Colonic mucosa (tissue), 4 donors: ENCODE measurements at places on chromosomes 4 and X. TPM values are rescaled to one million over a fixed set of nuclear protein-coding genes. Genes with fewer than 3 reads are reported as not detected.

The MAGEE2 gene
- 0.10 TPM for total RNA-seq

The OPN1MW gene
- not detected for total RNA-seq

The DRD5 gene
- 0.13 TPM for total RNA-seq

The PPP3CA gene
- 34.5 TPM for total RNA-seq

The MBNL3 gene
- 40.5 TPM for total RNA-seq

The SSX3 gene
- total RNA-seq, result not detected

The HSFX4 gene
- not detected for total RNA-seq

The HSD17B13 gene
- 0.77 TPM for total RNA-seq

The RPL36A gene
- 132 TPM for total RNA-seq

The AGTR2 gene
- not detected for total RNA-seq

The UGT2B17 gene
- total RNA-seq, result 639 TPM

The TLR7 gene
- total RNA-seq, result 0.27 TPM

The DACH2 gene
- 0.05 TPM for total RNA-seq

The PGAM4 gene
- total RNA-seq, result not detected

The CXorf49 gene
- not detected for total RNA-seq

The DDIT4L gene
- not detected for total RNA-seq

The GUCY1A1 gene
- 2.0 TPM for total RNA-seq

The TLR2 gene
- 2.0 TPM for total RNA-seq

- DNase-seq, result peak; percentile 19
Measured at GRCh38 chrX:23699636-23700194, 32.4 kb downstream of the PRDX4 start.

GRCh38 chrX:83535417-83536196 is 27.5 kb downstream of the POU3F4 start:
- no peak for DNase-seq

DNA sequence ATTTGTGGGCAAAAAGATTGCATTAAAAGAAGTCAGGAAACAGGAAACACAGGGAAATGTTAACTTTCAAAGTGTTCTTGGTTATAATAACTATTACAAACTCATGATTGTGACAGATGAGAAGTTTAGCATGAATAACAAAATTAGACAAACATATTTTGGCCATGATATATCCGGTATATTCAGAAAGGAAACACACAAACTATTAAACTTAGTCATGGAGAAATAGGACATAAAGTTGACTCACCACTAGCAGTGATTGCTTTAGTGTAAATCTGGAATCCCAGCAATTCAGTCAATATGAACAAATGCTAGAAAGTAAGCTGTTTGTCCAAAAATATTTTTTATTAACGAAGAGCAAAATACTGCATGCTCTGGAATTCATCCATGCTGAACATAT is 1299.9 kb downstream of the C4orf33 start:
- no peak for DNase-seq

GRCh38 chr4:99998062-99998867 is 48.2 kb upstream of the H2AZ1 start:
- no peak for DNase-seq

DNA sequence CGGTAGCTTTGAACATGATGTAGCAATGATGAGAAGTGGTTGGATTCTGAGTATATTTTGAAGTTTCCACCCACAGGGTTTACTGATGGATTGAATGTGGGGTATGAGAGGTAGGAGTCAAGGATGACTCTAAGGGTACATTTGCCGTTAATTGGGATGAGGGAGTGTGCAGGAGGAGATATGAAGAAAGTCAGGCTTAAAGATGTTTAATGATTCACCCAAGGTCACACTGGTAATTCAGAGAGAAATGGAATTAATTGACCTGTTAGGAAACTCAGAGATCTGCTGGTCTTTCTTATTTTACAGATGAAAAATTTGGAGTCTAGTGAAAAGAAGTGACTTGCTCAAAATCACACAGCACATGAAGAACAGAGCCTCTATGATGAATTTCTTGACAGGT is 390.7 kb downstream of the GBA3 start:
- no peak for DNase-seq

DNA sequence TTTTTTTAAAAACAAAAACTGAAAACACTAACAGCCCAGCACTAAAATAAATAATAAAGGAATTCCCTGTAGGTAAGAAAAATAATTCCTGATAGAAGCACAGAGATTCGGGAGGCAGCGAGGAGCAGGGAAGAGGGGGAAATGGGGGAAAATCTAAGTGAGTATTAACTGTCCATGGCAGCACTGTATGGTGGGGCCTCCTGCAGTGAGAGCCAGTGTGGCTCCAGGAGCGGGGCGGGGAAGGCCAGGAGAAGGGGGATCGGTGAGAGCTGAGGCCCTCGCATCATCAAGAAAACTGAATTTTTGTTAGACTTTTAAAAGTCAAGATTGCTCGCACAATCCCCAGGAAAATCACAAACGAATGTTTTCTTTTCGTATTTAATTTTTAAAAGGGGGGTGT is 14.1 kb downstream of the RNF212 start:
- peak; percentile 8 for DNase-seq

- no peak for DNase-seq
Measured at GRCh38 chr4:124903995-124904722, 191.6 kb upstream of the ANKRD50 start.

GRCh38 chrX:110703641-110704040 is 92.0 kb downstream of the CHRDL1 start:
- DNase-seq, result no peak

- peak; percentile 95 for DNase-seq
Measured at GRCh38 chrX:40647307-40648197, at the start of gene CXorf38. TSS of gene CXorf38 (minus strand) at chrX:40647561. CDS start at chrX:40647520, 41 bp downstream.

DNA sequence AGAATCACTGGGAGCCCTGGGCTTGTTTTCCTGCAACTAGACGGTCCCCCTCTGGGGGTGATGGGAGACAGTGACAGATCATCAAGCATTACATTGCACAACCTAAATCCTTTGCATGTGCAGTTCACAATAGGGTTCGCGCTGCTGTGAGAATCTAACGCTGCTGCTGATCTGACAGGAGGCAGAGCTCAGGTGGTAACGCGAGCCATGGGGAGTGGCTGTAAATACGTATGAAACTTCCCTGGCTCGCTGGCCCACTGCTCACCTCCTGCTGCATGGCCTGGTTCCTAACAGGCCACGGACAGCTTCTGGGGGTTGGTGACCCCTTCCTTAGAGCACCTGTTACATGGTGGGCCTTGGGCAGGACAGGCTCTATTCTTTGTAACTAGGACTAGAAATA is 10.4 kb downstream of the PAQR3 start:
- DNase-seq, result no peak

DNA sequence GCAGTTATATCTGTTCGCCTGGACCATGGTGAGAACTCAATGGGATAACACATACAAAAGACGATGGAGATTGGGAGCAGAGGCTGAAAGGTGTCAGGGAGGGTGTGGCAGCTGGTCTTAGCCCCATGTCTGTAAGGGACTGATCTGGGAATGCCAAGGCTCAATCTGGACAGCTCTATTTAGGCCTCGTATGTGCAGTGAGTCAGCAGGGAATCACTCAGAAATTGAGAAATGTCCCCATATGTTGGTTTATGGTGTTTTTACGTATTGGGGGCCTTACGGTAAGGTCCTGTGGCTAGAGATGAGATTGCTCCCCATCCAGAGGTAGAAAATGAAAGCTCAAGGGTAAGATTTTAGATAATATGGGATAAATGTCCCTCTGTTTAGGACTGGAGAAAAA is 71.4 kb upstream of the TTC29 start:
- no peak for DNase-seq

GRCh38 chr4:96093563-96093962 is 253.7 kb downstream of the PDHA2 start:
- DNase-seq, result no peak

DNA sequence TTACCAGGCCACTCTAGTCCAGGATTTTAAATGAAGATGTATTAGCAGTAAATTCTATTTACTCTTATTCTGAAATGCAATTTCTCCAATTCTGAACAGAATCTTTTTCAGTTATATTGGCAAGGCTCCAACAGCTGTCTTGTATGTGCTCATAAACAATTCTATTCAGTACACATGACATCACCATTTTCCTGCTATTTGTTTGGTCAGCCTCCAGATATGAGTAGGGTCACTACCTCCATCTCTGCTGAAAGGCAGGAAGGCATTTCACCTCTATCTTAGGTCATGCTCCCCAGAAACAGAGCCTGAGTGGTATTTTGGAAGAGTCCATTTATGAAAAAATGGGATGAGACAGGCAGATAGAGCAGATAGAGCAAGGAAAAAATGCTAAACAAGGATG is 151.1 kb upstream of the ADGRL3 start:
- DNase-seq, result no peak

GRCh38 chr4:123870216-123870876 is 473.8 kb downstream of the SPRY1 start:
- DNase-seq, result no peak

DNA sequence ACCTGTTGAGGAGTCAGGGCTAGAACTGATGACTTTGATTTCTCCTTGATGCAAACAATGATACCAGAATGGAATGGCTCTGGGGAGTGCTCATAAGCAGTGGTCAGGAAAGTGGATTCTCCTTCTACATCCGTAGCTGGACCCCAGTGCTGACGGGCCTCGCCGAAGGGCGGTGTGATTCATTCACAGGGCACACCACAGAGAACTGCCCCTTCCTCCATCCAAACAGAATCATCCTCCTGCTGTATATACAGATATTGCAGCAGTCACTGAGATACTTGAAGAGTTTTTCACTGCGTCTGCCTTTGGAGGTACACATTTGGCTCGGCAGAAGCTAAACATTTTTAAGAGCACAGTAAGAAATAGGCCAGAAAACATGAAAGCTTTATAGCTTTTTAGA is 7.3 kb upstream of the DCTD start:
- no peak for DNase-seq

DNA sequence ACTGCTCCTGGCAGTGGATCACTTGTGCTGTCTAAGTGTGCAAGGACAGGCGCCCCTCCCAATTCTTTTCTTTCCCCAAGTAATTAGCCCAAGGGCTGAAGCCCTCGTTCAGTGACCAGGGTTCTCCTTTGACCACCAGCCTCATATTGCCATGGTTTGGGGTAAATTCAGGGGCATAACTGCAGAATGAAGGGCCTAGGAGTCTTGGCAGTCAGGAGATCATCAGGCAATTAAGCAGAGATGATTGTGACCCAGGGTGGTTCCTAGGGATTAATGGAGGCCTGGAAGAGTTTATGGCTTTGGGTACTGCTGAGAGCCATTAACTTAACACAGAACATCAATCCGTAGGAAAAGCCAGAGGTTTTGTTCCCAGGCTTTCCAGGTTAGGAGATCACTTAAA is 170.7 kb downstream of the PTTG2 start:
- no peak for DNase-seq

- no peak for DNase-seq
Measured at GRCh38 chr4:147682755-147683154, 1.2 kb downstream of the PRMT9 start.

- no peak for DNase-seq
Measured at GRCh38 chrX:19866626-19867410, 20.6 kb downstream of the SH3KBP1 start.

DNA sequence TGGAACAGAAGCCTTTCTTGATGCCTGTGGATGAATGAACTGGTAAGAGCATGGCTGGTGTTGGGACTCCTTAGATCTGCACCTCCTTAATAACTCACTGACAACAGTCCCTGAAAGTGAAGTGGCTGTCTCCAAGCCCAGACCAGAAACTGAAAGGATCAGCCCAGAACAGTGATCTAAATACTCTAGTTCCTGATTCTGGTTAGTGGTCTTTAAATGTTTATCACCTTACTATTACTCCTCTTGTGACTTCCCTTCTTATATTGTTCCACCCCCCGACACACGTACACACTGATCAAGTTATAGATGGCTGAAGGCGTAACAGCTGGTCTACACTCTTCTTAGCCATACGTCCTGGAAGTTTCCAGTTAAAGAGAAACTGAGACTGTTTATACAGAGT is 33.8 kb upstream of the ARMCX2 start:
- DNase-seq, result no peak

DNA sequence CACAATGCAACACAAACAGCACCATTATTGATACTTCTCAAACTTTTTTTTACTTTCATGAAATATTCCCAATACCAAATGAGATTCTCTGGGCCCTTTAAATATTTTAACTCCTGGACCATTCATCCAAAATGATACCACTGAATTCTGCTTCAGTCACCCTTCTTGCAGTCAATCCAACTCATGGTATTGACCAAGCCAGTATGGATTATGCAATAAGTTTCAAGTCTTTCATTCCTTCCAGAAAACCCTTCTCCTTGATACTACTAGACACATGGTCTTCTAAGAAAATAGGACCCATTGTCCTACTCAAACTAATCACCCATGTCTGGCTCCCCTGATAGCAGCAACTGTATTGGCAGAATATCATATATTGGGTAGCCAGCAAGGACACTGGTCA is 23.0 kb downstream of the ZNF721 start:
- DNase-seq, result no peak

GRCh38 chr4:82728301-82728700 is 70.3 kb downstream of the SCD5 start:
- no peak for DNase-seq

- no peak for DNase-seq
Measured at GRCh38 chr4:121706595-121707021, 9.8 kb upstream of the ANXA5 start.

DNA sequence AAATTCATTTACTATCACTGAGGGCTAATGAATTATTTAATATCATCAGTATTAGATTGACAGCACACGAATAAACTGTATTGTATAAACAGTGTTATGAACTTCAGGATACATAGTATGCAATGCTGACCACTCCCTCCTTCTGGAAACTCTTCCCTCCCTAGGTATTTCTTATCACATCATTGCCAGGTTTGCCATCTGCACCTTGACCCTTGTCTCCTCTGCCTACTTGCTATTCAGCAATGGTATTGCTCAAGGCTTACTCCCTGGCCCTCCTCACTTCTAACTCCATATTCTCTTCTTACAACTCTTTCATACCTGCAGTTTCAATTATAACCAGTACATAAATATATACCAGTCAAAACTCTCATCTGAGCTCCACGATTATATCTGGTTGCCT is 38.9 kb downstream of the ATP8A1 start:
- DNase-seq, result peak; percentile 59

- DNase-seq, result no peak
Measured at GRCh38 chr4:1978226-1978625, 30.5 kb downstream of the NELFA start.

DNA sequence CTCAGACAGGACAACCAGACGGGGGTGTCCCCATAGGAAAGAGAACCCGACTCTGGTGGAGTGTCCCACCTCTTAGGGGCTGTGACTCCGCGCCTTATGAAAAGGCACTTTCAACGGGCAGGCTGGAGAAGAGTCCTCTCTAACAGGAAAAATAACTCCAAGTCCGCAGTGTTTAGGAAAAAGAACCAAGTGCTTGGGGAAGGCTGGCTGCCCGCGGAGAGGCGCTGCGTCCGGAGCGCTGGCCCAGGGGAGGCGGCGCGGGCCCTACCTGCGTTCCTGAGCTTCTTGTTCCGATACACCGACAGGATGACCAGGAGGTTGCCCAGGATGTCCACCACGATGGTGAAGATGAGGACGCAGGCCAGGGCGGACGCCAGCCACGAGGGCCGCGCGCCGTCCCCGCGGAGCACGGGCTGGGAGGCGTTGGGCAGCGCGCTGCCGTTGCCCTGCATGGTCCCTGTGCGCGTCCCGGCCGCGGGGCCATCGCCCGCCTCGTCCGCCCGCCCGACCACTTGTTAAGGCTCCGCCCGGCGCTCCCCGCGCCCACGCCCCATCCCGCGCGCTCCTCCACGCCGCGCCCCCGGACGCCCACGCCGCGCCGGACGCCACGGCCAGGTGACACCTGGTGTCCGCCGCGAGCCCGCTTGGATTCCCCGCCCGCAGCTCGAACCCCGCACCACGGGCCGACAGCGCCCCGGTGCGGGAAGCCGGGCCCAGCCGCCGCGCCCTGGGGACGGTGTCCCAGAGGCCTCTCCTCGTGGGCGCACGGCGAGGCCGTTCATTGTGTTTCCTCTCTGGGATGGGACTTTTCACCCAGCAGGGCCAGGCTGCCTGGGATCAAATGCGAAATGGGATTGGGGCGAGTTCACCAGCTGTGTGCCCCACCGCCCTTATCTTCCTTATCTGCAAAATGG is at the start of gene MTNR1A:
TSS of gene MTNR1A (minus strand) at position 654 of the 914 bp plus-strand sequence. CDS start at position 452, 202 bp downstream.
- DNase-seq, result peak; percentile 52
